Upper lobe of right lung (tissue), 1 donor: ENCODE measurements at places on chromosomes 5 and 9. TPM values are rescaled to one million over a fixed set of nuclear protein-coding genes. Genes with fewer than 3 reads are reported as not detected.

DNA sequence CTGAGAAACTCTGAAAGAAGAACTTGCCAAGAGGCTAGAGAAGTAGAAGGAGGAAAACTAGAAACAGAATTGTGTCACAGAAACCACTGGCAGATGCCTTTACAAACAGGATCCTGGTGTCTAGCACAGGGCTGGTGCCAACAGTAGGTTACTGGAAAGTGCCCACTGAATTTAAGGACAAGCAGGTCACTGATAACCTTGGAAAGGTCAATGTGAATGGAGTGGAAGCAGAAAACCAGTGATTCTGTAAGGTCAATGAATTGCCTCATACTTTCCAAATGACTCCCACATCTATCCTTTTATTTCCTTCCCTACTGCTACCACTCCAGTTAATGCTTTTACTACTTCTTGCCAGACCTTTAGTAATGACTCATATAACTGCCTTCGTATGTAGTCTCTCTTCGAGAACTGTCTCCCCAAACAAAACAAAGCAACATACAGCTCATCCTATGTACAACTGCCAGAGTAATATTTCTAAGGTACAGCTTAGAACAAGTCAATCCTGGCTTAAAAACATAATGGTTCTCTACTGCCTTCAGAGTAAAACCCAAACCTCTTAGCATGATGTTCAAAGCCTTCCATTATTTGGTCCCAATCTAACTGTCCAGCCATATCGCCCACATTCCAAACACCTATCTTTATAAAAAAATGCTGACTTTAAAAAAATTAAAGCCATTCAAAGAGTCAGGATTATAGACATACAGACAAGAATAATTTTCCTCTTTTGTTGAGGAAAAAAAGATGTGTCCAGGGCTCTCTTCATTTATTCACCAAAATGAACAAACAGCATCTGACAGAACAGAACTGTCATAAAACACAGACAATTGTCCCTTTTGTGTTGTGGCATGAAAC is 52.5 kb downstream of the NR3C1 start:
- no peak overlapping the region for H3K4me3 ChIP-seq
- no peak overlapping the region for H3K27ac ChIP-seq
- no peaks in the 10 kb centered on the region for H3K27me3 ChIP-seq
- no peaks in the 10 kb centered on the region for H3K36me3 ChIP-seq
- no peak for DNase-seq
- H3K4me1 ChIP-seq, result peaks cover 78% of the 10 kb centered on the region

DNA sequence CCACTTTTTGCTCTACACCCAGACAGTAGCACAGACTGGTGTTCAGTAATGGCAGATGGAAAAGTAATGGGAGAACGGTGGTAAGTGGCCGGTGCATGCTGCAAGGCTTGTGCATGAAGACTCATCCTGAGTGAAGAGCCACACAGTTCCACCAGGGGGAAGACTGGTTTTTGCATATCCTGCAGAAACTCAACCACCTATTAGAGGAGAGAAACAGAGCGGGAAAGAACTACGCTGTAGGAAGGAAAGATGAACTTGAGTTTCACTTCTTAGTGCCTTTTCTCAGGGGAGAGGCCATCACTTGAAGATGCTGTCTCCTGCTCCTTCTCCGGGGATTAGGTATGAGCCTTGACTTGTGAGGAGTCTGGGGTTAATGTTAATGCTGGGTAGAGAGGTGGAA is 9.4 kb upstream of the PRSS3 start:
- H3K4me1 ChIP-seq, result peaks cover 2% of the 10 kb centered on the region
- H3K27ac ChIP-seq, result no peak overlapping the region
- H3K4me3 ChIP-seq, result no peak overlapping the region
- no peak for DNase-seq
- no peaks in the 10 kb centered on the region for H3K27me3 ChIP-seq

GRCh38 chr5:143437666-143438273 is 34.3 kb upstream of the NR3C1 start:
- H3K4me1 ChIP-seq, result peaks cover 16% of the 10 kb centered on the region
- H3K27ac ChIP-seq, result no peak overlapping the region

GRCh38 chr9:126687930-126688461 is 74.3 kb downstream of the LMX1B start:
- H3K4me1 ChIP-seq, result no peaks in the 10 kb centered on the region
- H3K4me3 ChIP-seq, result no peak overlapping the region
- DNase-seq, result no peak
- H3K27ac ChIP-seq, result no peak overlapping the region
- H3K36me3 ChIP-seq, result no peaks in the 10 kb centered on the region

DNA sequence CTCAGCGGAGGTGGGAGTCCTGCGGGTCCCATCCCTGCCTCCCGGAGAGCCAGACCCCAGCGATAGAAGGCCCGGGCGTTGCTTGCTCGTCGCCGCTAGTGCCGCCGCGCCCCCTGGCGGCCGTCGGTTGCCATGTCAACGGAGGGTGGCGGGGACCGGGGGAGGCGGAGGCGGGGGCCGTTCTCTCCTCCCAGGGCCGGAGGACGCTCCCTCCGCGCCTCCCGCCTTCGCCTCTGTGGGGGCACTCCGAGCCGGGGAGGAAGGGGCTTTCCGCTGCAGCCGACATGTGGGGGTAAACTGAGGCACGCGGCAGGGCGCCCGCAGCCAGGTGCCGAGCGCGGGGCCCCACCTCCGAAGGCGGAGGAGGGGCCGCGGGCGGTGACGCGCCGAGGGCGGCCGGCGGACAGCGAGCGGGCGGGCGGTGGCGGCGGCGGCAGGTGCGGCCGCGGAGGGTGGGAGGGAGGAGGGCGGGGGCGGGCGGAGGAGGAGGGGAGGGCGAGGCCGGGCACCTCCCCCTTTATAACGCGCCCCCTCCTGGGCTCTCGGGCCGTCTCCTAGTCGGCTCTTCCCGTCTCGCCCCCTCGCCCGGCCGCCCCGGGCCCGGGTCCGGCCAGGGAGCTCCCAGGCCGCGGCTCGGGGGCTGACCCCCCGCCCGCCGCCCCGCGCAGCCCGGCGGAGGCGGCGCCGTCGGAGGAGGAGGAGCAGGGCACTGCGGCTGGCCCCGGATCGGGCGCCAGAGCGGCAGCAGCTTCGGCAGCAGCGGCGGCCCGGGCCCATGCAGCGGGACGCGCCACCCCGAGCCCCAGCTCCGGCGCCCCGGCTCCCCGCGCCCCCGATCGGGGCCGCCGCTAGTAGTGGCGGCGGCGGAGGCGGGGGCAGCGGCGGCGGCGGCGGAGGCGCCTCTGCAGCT is 556 bp upstream of the CDK9 start:
- H3K27me3 ChIP-seq, result no peaks in the 10 kb centered on the region
- H3K4me3 ChIP-seq, result peak overlapping the region; percentile 98
- peak; percentile 95 for DNase-seq
- peak overlapping the region; percentile 86 for H3K27ac ChIP-seq
- peaks cover 40% of the 10 kb centered on the region for H3K4me1 ChIP-seq
- H3K36me3 ChIP-seq, result peaks cover 34% of the 10 kb centered on the region

DNA sequence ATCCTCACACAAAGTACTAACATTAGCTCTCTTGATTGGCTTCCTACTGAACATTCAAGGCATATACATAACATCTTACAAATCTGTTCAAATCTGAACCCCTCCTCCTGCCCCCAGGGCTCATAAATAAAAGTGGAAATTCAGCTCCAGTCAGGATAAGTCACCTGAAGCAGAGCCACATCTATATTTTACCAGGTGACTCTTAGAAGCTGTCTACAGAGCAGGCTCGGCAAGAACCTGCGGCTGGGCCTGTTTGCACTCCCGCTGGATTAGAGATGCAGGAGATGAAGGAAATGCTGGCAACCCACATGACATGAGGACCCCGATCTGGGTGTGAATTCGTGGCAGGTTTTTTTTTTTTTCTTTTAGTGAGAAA is 3.0 kb upstream of the CPLX2 start:
- DNase-seq, result no peak
- H3K4me3 ChIP-seq, result no peak overlapping the region
- no peak overlapping the region for H3K27ac ChIP-seq
- peaks cover 30% of the 10 kb centered on the region for H3K27me3 ChIP-seq
- no peaks in the 10 kb centered on the region for H3K4me1 ChIP-seq
- H3K36me3 ChIP-seq, result no peaks in the 10 kb centered on the region

GRCh38 chr9:27408001-27408400 is 111.1 kb upstream of the EQTN start:
- no peaks in the 10 kb centered on the region for H3K36me3 ChIP-seq
- no peak overlapping the region for H3K4me3 ChIP-seq
- H3K27me3 ChIP-seq, result no peaks in the 10 kb centered on the region
- no peak for DNase-seq
- peaks cover 21% of the 10 kb centered on the region for H3K4me1 ChIP-seq

GRCh38 chr5:36701085-36701698 is 94.8 kb downstream of the SLC1A3 start:
- H3K27ac ChIP-seq, result no peak overlapping the region
- H3K36me3 ChIP-seq, result no peaks in the 10 kb centered on the region
- no peak overlapping the region for H3K4me3 ChIP-seq
- H3K4me1 ChIP-seq, result peaks cover 26% of the 10 kb centered on the region
- H3K27me3 ChIP-seq, result no peaks in the 10 kb centered on the region

- H3K4me1 ChIP-seq, result peaks cover 16% of the 10 kb centered on the region
- no peak overlapping the region for H3K27ac ChIP-seq
- H3K36me3 ChIP-seq, result no peaks in the 10 kb centered on the region
- no peak overlapping the region for H3K4me3 ChIP-seq
Observed at GRCh38 chr5:113216545-113216944, 218.2 kb downstream of the TSSK1B start.

DNA sequence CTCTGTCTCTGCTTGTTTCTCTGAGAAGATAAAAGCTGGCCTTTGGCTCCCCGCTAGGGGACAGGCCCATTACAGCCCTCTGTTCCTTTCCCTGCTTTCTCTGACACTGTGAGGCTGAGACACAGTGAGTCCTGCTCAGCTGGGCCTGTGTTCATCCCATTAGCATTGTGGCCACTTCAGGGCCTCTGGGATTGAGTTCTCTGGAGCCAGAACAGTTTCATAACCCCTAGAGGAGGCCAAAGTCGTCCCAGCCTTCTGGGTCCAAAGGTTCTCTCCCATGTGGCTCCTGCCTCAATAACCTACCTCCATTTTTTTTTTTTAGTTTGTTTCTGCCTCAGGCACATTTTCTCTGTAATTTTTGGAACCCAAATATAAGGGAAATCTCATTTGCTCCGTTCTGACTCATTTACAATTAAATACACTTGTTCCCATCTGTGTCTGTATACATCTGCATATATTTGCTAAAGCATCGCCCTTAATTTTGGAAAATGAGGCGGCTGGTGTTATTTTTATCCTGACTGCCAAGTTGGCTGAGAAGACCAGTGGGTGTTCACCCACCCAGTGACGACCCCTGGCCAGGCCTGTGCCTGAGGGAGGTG is 27.3 kb upstream of the CTNNA1 start:
- no peak overlapping the region for H3K4me3 ChIP-seq
- DNase-seq, result no peak
- no peaks in the 10 kb centered on the region for H3K4me1 ChIP-seq
- no peak overlapping the region for H3K27ac ChIP-seq

GRCh38 chr5:134541736-134542376 is 16.4 kb downstream of the JADE2 start:
- H3K36me3 ChIP-seq, result peaks cover 88% of the 10 kb centered on the region
- DNase-seq, result peak; percentile 75
- H3K27ac ChIP-seq, result no peak overlapping the region
- peaks cover 40% of the 10 kb centered on the region for H3K4me1 ChIP-seq

- no peak overlapping the region for H3K27ac ChIP-seq
- H3K4me3 ChIP-seq, result no peak overlapping the region
- no peaks in the 10 kb centered on the region for H3K27me3 ChIP-seq
- H3K36me3 ChIP-seq, result no peaks in the 10 kb centered on the region
- no peak for DNase-seq
- H3K4me1 ChIP-seq, result no peaks in the 10 kb centered on the region
Observed at GRCh38 chr5:160675988-160676387, 176.0 kb downstream of the ATP10B start.

- H3K36me3 ChIP-seq, result no peaks in the 10 kb centered on the region
- no peaks in the 10 kb centered on the region for H3K4me1 ChIP-seq
- no peak overlapping the region for H3K27ac ChIP-seq
- DNase-seq, result no peak
- H3K27me3 ChIP-seq, result no peaks in the 10 kb centered on the region
- H3K4me3 ChIP-seq, result no peak overlapping the region
Observed at GRCh38 chr9:84811072-84811750, 141.7 kb downstream of the NTRK2 start.

- H3K27me3 ChIP-seq, result no peaks in the 10 kb centered on the region
- H3K4me1 ChIP-seq, result no peaks in the 10 kb centered on the region
- no peak overlapping the region for H3K4me3 ChIP-seq
- H3K27ac ChIP-seq, result no peak overlapping the region
- DNase-seq, result no peak
- no peaks in the 10 kb centered on the region for H3K36me3 ChIP-seq
Observed at GRCh38 chr5:163276466-163276865, 160.9 kb upstream of the CCNG1 start.

DNA sequence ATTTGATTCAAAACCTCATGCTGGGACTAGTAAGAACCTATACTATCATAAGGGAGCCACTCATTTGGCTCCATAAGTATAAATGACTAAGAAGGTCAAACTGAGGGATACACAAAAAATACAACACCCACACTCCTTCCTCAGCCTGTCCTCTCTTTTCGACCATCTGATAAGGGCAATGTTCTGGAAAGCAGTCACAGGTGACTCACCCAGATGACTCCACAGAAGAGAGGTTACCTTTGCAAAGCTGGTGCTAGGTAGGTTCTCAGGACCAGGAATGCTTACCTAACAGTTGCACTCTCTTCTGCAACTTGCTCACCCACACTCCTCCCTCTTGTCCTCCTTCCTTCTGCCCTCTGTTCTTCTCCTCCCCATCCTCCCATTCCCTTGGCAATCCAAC is 32.9 kb downstream of the LHFPL2 start:
- H3K4me3 ChIP-seq, result no peak overlapping the region
- H3K4me1 ChIP-seq, result no peaks in the 10 kb centered on the region
- no peak overlapping the region for H3K27ac ChIP-seq

GRCh38 chr5:154341620-154342019 is 104.2 kb upstream of the SAP30L start:
- H3K4me1 ChIP-seq, result no peaks in the 10 kb centered on the region
- no peak for DNase-seq
- no peaks in the 10 kb centered on the region for H3K36me3 ChIP-seq
- H3K27ac ChIP-seq, result no peak overlapping the region
- H3K4me3 ChIP-seq, result no peak overlapping the region
- no peaks in the 10 kb centered on the region for H3K27me3 ChIP-seq

GRCh38 chr5:150347451-150347850 is 10.0 kb upstream of the TCOF1 start:
- H3K27me3 ChIP-seq, result no peaks in the 10 kb centered on the region
- H3K27ac ChIP-seq, result no peak overlapping the region
- no peaks in the 10 kb centered on the region for H3K4me1 ChIP-seq
- H3K4me3 ChIP-seq, result no peak overlapping the region

DNA sequence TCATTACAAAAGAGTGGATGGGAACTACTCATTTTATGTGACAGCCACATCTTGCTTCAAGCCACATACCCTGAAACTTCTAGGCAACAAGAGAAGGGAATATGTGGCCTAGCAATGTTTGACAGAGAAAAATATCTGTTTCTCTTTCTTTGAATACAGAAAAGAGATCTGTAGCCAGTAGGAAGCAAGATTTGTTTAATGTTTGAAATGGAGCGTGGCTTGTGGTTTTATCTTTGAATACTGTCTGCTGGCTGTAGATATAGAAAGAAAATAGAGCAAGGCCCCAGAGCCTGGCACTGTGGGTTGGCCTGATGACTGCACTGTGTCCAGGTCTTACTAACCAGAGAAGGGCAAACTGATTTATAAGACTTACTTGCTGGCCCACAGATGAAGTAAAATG is 133.8 kb downstream of the ARHGEF28 start:
- no peaks in the 10 kb centered on the region for H3K36me3 ChIP-seq
- no peak overlapping the region for H3K27ac ChIP-seq
- H3K4me1 ChIP-seq, result no peaks in the 10 kb centered on the region
- no peaks in the 10 kb centered on the region for H3K27me3 ChIP-seq
- no peak overlapping the region for H3K4me3 ChIP-seq

The ANKRD18A gene
- total RNA-seq, result 1.0 TPM

The ECSCR gene
- total RNA-seq, result 47.2 TPM

The ANGPTL2 gene
- total RNA-seq, result 19.4 TPM

The PALM2AKAP2 gene
- 52.4 TPM for total RNA-seq

The CDC20B gene
- total RNA-seq, result not detected

The SPINK7 gene
- total RNA-seq, result not detected

The NRARP gene
- total RNA-seq, result 21.5 TPM

The AIF1L gene
- 12.3 TPM for total RNA-seq

The GLRX gene
- 88.4 TPM for total RNA-seq
